ENCODE measurements at places on chromosomes 1 and 21.
A peak's percentile ranks its signal among the peaks of the same experiment; 100 is the strongest.

DNA sequence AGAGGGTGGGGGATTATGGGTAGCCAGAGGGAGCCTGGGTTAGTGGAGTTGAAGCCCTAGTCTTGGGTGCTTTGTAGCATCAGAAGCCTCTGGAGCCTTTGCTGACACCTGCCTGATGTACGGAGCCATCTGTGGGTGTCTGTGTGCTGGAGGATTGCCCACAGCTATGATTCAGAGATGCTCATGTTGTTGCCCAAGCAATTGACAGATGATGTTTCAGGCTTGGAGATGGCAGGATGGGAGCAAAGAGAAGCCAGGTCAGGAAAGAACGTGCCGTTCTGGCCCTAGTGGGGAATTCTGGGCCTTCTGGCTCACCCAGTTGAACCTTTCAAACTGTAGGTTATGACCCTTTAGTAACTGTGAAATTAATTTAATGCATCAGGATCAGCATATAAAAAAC, 27.6 kb downstream of the COQ8A start:
- DNase-seq, result no peak

DNA sequence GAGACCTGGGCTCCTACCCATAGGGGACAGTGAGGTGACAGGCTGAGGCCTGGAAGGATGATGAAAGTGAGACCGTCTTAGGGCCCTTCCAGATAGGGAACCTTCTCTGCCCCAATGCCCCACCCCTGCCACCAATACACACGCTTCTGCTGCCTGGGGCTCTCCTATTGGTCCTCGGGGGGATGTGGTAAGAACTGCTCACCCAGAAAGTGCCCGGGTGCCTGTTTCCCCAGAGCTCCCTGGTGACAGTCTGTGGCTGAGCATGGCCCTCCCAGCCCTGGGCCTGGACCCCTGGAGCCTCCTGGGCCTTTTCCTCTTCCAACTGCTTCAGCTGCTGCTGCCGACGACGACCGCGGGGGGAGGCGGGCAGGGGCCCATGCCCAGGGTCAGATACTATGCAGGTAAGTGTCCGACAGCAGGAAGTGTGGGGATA, 948 bp downstream of the SEMA4A start:
- peak; percentile 38 for DNase-seq

DNA sequence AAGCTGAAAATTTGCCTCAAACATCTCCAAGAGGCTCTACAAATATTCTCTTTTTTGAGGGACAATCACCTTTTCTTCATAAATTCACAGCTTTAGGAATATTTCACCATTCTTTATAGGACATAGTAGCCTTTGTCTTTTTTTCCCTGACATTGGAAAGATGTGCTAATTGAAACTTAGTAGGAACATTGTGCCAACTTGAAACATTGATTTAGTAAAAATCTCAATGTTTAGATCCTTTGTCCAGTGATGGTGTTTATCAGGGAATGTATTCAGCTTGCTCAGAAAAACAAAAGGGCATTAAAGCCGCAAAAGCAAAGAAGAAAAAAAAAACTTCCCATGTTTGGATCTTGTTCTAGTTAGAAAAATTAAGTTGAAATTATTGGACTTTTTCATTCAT, 52.1 kb downstream of the DPT start:
- DNase-seq, result no peak

DNA sequence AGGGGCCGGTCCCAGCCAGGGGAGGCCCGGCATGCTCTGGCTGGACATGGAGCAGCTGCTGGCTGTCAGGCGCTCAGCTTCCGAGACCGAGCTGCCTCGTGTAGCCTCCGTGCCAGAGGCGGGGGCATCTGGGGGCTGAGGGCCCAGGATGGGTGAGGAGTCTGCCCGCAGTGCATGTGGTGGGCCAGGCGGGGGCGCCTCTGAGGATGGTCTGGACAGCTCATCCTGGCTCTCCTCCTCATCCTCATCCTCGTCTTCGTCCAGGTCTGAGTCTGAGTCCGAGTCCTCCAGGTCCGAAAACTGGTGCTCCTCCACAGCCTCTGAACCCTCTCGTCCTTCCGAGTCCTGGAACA, 28.9 kb upstream of the EDN2 start:
- DNase-seq, result peak; percentile 38

GRCh38 chr1:207312604-207312920, 8.9 kb upstream of the CD55 start:
- no peak for DNase-seq

GRCh38 chr1:110673805-110674336, 869 bp downstream of the KCNA3 start:
- DNase-seq, result peak; percentile 45

GRCh38 chr1:88983791-88984559, 8.5 kb downstream of the KYAT3 start:
- DNase-seq, result peak; percentile 49

DNA sequence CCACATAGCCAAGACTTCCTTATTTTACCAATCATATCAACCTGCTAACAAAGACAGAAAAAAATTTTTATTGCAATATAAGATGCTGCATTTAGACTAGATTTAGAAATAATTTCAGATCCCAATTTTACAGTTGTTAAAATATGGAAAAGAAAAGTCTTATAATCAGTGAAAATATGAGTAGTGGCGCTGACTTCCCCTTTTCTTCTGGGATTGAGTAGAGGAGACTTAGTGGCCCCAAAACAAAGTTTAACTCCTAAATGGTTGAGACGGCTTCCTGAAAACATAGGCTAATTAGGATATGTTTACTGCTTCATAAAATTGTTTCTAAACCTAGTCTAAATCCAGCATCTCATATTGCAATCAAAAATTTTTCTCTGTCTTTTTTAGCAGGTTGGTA, 68.4 kb downstream of the RAB3GAP2 start:
- DNase-seq, result no peak

- DNase-seq, result no peak
These were observed 9.8 kb downstream of the PLEKHO1 start for GRCh38 chr1:150159550-150159949.

DNA sequence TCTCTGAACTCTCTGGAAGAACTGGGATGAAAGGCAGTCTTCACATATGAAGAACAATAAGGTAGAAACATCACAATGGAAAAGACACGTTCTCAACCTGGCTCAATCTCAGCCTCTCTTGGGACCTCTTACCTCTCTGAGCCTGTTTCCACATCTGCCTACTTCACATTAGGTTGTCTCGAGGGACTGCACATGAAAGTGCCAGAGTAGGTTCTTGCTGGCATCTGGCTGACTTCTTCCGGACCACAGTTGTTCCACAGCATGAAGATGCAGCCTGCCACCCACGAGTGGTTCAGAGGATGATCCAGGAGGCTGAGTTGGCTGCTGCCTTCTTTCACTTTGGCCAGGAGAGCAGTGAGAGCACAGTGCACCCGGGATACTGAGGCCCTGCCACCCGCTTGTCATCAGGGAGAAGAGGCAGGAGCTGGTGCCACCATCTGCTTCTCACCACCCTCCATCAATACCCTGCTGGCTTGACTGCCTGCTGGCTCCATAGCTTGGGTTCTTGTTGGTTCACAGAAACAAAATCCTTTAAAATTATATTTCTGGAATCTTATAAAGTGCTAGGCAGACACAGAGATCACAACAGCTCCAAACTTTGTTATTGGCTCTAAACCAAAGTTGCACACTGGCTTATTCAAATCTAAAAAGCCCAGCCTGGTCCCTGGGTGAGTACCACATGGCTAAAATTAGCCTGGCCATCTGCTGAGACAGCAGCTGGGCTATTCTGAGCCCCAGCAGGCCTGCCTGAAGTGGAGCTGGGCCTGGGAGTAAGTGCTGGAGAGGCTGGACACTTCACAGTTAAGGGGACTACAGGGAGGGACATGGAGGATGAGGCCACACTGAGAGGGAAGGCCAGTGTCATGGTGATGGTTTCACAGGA, 46.9 kb upstream of the LIN9 start:
- no peak for DNase-seq

DNA sequence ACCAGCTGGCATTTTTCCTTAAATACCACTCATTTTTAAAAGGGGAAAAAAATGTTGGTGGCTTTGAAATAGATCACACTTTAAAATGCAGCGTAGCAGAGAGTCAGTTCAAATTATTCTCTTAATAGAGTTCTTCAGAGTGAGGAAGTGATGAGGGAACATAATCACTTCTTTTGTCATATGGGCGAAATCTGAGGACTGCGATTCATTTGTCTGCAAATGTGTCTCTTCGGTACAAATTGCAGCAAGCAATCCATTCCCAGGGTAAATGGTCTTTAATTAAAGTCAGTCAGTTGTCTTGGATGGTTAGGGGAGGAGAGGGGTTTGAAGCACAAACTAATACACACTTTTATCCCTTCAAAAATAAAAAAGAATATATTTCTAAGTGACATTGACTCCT, 86.0 kb upstream of the SELENON start:
- no peak for DNase-seq

DNA sequence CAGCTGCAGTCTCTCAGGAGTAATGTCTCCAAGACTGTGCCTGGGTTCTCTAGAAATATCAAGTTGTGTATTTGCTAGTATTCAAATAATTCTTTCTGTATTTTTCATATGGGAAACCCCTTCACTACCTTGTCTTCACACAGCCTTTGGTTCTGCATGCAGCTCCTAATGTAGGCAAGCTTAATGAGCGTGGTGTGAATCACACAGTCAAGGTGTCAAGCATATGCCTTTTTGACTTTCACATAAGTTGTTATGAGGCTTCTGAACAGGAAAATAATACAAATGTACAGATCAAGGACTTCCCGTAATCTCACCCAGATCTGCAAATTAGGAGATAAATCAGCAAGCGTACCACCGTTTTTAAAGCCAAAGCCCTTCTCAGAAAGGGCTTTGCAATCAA, at the start of gene FCRL3:
Gene FCRL3 (minus strand): TSS at position 38 of the 400 bp plus-strand sequence. CDS start 280 bp downstream, outside the sequence.
- no peak for DNase-seq

DNA sequence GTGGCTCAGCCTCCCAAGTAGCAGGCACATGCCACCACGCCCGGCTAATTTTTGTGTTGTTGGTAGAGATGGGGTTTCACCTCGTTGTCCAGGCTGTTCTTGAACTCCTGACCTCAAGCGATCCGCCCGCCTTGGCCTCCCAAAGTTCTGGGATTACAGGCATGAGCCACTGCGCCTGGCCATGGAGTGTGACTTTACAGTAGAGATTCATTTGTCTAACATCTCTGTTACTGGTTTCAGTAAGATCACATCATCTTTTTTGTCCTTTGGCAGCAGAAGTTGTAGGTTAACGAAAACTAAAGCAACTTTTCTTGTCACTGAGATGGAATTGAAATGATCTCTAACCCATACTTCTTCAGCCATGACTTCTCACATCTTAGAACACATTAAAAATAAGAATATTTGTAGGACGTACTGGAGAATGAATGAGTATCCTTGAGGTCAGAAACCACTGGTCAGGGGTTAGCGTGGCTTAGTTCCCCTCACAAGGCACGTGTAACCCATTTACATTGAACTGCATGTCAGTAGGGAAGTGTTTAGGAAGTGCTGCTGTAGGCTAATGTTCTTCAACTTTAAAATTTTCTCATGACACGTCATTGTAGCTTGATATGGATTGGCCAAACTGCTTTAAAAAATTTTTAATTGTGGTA, 75.9 kb downstream of the CAMTA1 start:
- no peak for DNase-seq

DNA sequence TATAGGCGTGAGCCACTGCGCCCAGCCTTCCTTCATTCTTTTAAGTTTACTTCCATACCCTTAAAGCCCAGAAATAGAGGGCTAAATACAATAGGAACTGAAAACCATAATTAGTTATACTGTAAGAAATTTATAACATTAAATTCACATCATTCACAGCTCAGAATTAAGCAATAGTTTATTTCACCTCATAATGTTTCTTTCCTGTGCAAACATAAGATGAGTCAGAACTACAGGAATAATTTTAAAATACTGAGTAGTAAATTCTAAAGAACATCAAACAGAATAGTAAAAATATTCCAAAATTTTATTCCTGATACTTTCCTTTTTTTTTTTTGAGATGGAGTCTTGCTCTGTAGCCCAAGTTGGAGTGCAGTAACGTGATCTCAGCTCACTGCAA, 24.1 kb downstream of the POGZ start:
- no peak for DNase-seq

DNA sequence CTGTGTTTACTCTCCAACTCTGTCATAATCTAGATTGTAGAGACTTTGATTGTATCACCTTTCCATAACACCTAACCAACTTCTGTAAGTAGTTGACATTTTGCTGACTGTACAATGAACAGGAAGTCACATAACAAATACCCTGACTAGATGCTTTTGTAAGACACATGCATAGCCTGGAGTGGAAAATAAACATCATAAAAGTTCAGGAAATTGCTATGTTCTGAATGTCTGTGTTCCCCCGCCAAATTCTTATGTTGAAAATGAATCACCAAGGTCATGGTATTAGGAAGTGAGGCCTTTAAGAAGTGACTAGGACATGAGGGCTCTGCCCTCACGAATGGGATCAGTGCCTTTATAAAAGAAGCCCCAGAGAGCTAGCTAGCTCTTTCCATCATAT, 40.4 kb upstream of the ZSWIM5 start:
- no peak for DNase-seq

DNA sequence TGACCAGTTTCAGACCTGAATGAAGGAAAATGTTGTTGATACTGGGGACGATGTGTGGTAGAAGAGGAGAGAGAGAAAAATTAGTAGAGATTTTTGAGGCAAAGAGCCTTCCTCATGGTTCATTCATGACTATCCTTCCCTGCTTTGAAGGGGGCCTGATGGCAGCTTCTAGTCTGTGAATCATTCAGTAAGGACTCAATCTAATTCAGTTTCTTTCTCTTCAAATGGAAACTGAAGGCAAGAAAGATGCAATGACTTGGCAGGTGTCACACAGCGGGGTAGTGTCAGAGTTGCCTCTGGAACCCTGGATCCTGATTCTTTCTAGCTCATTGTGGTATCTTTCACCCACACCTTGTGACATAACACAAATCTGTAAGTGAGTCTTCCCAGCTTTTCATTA, 14.9 kb upstream of the CD5L start:
- no peak for DNase-seq

- no peak for DNase-seq
These were observed 11.1 kb upstream of the MEF2D start for GRCh38 chr1:156511644-156512043.

GRCh38 chr1:22930240-22930912, 42.3 kb downstream of the LACTBL1 start:
- peak; percentile 38 for DNase-seq

DNA sequence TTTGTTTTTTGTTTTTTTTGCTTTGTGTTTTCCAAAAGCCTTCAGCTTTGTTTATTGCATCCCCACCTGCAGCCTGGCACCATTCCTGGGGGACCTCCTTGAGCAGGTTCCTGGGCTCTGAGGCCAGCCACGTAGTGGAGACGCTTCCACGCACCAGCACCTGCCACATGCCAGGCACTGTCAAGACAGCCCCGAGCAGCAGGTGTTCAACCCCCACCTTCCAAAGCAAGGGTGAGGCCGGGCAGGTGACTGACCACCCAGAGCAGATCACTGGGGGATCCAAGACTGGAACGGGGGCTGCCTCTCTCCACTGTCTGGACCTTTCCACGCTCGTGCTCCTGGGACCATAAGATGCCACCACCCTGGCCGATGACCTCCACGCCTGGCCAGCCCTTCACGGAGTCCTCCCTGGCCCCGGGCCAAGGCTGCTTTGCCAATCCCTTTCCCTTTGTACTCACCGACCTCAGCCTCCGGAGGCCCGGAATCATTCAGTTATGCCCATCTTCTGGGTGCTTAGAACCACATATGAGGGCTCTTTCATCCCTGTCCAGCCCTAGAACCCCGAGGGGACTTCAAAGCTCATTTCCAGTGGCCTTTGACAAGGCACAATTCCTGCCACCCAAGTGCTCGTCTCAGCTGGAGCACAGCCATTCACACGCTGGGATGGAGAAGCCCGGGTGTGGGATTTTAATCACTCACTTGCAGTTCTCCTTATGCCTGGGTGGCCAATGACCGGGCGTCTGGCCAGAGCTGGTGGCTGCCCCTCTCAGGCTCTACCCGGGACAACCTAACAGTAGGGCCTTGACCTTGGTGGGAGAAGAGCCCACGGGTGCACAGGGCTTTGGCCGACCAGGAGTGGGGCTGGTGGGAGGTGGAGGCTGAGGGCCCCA, 330.8 kb downstream of the NPHP4 start:
- no peak for DNase-seq

GRCh38 chr1:229210844-229211243, 60.1 kb upstream of the RAB4A start:
- no peak for DNase-seq

Data from activated naive CD4-positive, alpha-beta T cell treated with anti-CD3 and anti-CD28 coated beads, Interleukin-2, amount 10 ng/mL, durations not matched to agents 7 days and 5 days (primary cell).